Left renal pelvis (tissue), 4 donors: ENCODE measurements at places on chromosomes 13 and 19. TPM values are rescaled to one million over a fixed set of nuclear protein-coding genes. Genes with fewer than 3 reads are reported as not detected.

Gene SULT2B1
- polyA plus RNA-seq: 0.42 TPM

Gene NXNL1
- not detected for polyA plus RNA-seq

Gene KLF5
- 30.5 TPM for polyA plus RNA-seq

Gene ZNF677
- polyA plus RNA-seq: 49.7 TPM

Gene ZSWIM9
- 6.8 TPM for polyA plus RNA-seq

Gene IZUMO4
- polyA plus RNA-seq: 11.0 TPM

DNA sequence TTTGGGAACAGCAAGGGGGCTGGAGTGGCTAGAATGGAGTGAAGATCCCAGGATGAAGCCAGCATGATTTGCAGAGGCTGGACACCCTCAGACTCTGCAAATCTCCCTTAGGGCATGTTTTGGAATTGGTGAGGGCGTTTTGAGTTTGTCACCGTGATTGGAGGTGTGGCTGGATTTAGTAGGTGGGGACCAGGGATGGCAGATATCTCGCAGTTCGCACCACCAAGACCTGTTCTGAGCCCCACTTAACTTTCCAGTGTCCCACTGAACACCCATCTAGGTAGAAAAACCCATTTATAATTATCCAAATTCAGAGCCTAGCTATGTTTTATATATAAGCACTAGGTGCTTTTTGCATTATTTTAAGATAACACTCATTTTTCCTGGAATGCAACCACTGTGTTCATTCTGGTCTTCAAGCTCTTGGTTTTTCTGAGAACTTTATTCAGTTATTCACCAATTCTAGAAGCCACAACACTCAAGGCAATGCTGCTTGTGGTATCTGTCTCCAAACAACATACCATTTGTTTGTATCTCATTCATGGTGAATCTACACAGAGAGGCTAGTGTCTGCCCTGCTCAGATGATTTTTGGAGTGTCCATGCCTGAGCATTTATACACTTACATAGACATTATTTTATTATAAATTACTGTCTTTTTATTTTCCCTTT is 3.0 kb upstream of the NANOS2 start:
- no peak for DNase-seq

DNA sequence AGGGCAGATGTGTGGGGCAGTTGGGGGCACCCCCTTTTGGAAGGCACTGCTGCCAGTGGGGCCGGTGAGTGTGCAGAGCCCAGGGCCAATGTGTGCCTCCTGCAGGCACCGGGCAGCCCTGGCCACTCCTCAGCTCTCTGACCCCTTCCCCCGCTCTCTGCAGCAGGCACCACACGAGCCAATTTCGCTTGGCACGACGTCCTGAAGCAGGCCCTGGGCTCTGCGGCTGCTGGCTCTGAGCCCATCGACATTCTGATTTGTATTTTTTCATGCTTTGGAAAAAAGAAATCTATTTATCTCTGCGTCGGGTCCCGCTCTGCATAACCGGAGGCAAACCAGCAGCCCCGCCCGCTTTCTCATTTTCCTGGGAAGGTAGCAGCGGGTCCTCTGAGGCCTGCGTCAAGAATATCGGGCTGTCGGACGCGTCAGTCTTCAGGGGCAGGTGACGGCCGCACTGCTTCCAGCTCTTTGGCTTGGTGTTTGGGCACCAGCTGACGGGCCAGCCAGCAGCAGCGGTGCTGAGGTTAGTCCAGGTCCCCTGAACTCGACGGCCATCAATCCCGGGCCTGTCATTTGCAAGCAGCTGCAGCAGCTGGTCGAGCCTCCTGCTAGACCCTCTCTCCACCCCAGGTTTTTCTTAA is 134.3 kb downstream of the KDM4B start:
- no peak for DNase-seq

- no peak for DNase-seq
Measured at GRCh38 chr19:23401086-23401610, 5.9 kb upstream of the ZNF91 start.

GRCh38 chr13:44051918-44052675 is 172.4 kb downstream of the LACC1 start:
- no peak for DNase-seq

DNA sequence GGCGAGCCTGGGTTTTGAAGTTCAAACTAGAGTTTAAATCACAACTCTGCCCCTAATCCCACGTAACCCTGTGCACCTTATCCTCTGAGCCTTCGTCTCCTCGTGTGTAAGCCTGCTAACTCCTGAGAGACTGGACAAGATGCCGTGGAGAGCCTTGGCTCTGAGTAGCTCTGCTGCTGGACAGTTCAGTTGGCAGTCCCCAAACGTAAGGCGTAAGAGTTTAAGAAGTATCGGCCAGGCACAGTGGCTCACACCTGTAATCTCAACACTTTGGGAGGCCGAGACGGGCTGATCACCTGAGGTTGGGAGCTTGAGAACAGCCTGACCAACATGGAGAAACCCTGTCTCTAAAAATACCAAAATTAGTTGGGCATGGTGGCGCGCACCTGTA is 4.7 kb upstream of the CD79A start:
- DNase-seq: no peak

- no peak for DNase-seq
Measured at GRCh38 chr19:55635334-55635717, 5.5 kb upstream of the ZNF580 start.

GRCh38 chr13:111123221-111123620 is 8.1 kb downstream of the ARHGEF7 start:
- DNase-seq: no peak

DNA sequence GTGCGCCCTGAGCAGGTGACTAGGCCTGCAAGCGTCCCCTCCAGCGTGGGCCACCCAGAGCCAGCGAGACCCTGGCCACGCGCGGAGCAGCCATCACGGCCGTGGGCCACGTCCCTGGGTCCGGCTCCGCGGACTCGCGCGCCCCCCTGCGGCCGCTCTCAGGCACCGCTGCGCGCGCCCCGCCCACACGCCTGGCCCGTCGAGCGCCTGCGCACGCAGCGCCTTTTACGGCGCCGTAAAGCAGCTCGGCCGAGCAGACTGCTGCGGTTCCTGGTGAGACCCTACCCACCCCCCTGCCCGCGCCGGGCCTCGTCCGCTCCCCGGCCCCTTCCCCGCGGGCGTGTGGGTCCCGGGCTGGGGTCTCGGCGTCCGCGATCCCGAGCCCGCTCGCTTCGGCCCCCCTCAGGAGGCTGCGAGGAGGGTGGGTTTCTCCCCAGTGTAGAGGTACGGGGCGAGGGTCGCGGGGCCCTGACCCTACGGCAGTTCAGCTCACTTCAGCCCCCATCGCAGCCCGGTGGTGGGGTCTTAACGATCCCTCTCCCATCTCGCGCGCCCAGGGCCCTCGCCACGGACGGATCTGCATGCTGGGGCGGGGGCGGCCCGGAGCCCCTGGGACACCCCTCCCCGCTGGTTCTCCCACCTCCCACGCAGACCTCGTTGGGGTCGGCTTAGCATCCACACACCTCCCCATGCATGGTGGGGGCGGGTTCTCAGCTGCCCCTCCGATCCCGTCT is at the start of gene TRAPPC5:
Gene TRAPPC5, plus strand, starts transcription at position 228 of the 734 bp plus-strand sequence. CDS start 1,421 bp downstream, outside the sequence.
- DNase-seq: peak; percentile 77

- no peak for DNase-seq
Measured at GRCh38 chr19:3479177-3479833, 1.0 kb downstream of the SMIM24 start.

DNA sequence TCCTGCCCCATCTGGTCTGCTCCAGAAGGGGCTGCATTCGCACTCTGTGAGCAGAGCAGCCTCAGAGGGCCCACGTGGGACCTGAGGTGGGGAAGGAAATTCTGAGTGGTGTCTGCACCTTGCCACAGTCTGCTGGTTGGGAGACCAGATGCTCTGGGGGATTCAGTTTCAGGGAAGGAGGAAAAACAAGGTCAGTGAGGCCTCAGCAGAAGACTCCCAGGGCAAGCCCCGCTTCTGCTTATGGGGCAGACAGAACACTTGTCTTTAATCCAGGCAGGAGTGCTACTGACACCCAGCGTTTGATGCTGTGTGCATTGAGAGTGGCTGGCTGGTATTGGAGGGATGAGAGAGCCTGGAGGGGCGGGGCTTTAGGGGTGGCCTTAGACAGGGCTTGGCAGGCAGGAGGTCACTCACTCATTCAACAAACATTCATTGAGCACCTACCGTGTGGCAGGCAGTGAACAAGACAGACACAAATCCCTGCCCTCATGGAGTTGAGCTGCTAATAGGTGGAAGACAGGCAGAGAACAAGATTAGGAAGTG is 4.9 kb upstream of the CLEC17A start:
- no peak for DNase-seq

- DNase-seq: no peak
Measured at GRCh38 chr13:51000571-51001260, 91.1 kb downstream of the RNASEH2B start.

GRCh38 chr19:40741527-40742390 is 8.5 kb downstream of the ACTMAP start:
- DNase-seq: no peak

GRCh38 chr19:38812841-38813320 is at the start of gene LGALS4:
LGALS4 (minus strand) TSS chr19:38812945; CDS start chr19:38812886, 59 bp downstream.
- DNase-seq: no peak

DNA sequence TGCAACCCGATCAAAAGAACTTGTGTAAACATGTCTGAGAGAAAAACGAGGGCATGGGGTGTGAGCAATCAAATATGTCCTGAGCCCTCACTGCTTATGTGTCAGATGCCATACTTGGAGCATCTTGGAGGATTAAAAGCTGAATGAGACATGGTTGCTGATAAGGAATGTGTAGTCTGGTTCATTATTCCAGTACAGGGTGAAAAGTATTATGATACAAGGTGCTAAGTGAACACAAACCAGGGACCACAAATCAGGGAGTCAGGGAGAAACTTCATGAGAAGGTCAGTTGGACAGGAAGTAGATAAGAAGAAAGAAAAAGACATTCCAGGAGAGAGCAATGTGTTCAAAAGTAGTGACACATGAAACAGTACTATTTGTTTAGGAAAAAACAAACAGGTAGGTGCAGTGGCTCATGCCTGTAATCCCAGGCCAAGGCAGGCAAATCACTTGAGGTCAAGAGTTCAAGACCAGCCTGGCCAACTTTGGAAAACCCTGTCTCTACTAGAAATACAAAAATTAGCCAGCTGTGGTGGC is 2.0 kb upstream of the RCBTB1 start:
- DNase-seq: no peak

GRCh38 chr13:49877629-49878218 is 58.4 kb downstream of the SPRYD7 start:
- no peak for DNase-seq

DNA sequence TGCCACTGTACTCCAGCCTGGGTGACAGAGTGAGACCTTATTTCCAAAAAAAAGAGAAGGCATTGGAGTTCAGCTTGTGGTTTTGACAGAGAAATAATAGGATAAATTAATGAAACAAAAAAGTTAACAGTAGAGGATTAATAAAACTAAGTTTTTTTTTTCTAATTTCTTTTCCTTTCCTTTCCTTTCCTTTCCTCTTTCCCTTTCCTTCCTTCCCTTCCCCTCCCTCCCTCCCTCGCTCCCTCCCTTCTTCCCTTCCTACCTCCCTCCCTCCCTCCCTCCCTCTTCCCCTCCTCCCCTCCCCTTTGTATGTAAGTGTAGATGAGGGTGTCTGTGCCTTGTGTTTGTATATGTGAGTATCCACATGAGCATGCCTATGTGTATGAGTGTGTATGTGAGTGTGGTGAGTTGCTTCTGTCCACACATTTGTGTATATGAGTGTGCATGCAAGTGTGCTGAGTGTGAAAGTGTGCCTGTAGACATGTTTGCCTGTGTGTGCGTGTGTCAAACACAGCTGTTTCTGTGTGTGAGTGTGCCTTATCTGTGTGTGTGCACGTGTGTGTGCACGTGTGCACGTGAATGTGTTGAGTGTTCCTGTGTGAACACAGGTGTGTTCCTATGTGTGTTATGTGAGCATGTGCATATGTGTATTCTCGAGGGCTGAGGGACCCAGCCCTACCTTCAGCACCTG is 12.5 kb upstream of the MZF1 start:
- no peak for DNase-seq

GRCh38 chr19:2327773-2328400 is 499 bp downstream of the LSM7 start:
- no peak for DNase-seq

- no peak for DNase-seq
Measured at GRCh38 chr19:4393947-4394590, 6.3 kb downstream of the SH3GL1 start.

DNA sequence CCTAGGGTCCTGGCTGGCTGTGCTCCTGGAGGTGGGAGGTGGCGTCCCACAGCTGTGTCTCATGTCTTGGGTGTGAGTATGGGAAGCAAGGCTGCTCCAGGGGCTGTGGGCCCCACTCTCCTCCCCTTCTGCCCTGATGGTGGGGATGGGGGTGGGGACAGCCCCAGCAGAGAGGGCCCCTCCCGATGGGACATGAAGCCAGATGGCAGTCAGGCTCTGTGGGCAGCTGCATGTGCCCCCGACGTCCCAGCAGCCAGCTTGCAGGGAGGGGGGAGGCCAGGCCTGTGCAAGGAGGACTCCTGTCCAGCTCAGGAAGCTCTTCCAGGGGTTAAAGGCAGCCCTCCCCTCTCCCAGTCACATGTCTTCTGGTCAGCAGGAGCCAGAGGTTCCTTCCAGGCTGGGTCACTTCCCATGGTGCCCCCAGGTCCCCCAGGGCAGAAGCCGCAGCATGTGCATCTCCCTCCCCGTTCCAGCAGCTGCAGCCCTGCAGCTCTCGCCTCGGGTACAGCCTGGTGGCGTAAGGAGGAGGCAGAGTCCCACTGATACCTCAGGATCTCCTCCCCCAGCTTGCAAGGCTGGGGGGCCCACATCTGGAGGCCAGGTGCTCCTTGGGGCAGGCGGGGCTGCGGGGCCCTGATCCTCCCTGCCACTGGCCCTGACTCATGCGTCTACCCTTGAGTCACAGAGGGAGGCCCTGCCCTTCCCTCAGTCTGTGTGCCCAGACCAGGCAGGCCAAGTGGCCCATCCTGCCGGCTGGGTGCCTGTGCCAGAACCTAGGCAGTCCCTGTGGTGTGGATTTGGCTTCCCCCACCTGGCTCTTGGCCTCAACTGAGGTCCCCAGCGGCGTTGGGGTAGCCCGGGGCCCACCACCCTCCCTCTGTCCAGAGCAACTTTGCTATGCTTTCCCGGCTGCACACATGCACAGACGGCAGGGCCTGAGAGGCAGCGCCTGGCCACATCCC is 13.0 kb downstream of the YIPF2 start:
- no peak for DNase-seq

DNA sequence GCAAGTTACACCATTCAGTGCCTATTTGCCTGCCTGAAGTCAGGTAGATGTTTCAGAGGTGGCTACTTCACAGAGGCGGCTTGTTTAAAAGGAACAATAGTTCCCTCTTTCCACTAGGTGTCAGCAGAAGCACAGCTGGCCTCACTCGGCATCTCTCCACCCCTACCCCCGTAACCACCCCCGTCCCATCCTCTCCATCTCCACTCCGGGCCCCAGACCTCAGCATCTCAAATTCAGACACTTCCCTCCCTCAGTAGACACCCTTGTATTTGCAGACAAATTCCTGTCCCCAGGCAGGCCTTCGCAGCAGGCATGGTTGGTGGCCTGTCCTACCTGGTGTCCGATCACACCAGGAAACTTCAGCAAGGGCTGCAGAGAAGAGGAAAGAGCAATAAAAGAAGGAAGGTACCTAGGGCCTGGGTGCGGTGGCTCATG is 9.1 kb upstream of the DPP9 start:
- DNase-seq: no peak
